ENCODE measurements at places on chromosomes 2 and 18.

- no peak for DNase-seq
Measured at GRCh38 chr2:16828828-16829160, 163.2 kb upstream of the CYRIA start.

DNA sequence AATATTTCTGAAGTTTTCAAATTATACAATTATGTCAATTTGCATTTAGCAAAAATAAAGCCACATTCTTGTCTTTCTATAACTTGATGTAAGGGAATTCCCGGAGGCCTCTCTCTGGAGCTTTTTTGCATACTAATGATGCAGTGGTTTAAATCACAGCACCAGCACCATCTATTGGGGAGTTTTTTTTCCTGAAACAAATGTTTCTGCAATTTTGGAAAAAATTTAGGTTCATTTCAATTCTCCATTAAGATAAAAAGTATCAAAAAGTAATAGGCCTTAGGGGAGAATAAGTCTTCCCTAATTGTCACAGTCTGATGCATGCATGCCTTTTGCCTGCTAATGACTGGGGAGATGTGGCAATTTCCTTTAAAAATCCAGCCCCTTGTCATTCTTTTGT, 13.5 kb downstream of the CBLN2 start:
- no peak for DNase-seq

- DNase-seq = no peak
Measured at GRCh38 chr2:86062043-86062442, 43.6 kb downstream of the POLR1A start.

- DNase-seq = no peak
Measured at GRCh38 chr18:63073481-63073880, 246.1 kb downstream of the BCL2 start.

DNA sequence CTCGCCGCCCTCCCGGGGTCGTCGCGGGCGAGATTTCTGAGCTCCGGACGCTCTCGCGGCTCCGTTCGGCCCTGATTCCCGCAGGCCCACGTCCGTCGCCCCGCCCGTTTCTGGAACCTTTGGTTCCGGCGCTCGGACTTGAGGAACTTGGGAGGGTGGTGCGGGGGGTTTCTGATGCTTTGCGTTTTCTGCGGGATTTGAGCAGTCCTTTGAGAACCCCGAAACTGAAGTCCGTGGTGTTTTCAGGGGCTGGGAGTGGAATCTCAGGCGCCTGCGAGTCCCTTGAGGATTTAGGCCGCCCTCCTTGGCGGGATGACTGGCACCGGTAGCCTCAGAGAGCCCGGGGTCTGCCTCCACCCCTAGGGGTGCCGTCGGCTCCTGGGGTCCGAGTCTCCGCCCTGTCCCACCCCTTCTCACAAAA, 336 bp downstream of the THNSL2 start:
- DNase-seq = no peak

- DNase-seq = no peak
Measured at GRCh38 chr2:129673847-129674711, 305.4 kb upstream of the RAB6C start.

GRCh38 chr18:11037533-11038240, 111.7 kb downstream of the PIEZO2 start:
- no peak for DNase-seq

DNA sequence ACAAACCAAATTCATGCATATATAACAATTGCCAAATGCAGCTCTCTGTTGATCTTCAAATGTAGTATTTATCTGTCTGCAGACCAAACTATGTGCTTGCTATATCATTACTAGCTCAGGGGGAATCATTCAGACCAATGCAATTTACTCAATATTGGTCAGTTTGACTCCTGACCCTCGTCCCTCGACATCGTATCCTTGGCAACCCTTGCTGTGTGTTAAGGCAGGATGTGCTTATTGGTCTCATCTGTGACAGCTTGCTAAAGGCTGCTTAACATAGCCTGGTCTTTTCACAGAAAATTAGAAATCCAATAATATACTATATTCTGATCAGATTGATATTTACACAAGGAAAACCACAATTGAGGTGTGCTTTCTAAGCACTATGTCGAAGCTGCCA, 747.1 kb downstream of the GALR1 start:
- no peak for DNase-seq
